SIG-M5 (cell line): ENCODE measurements at places on chromosomes 6 and 20.

- no peak for DNase-seq
Measured at GRCh38 chr6:46221222-46221793, 50.5 kb upstream of the ENPP5 start.

- DNase-seq = no peak
Measured at GRCh38 chr6:113425977-113426660, 431.0 kb upstream of the MARCKS start.

DNA sequence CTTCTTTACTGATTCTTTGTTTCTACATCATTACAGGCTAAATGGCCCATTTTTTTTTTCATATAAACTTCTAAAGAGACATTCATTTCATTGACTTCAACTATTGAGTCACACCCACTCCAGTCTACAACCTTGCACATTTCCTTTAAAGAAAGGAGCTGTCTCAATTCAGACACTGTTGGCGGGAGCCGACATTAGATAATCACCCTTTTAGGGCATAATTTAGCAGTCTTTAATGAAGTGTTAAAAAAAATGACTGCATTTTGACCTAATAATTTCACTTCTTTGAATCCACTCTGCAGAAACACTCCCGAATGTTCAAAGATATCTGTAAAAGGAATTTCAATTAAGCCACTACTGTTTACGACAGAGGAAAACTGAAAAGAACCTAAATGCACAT lies 1.5 kb downstream of the EPM2A start:
- DNase-seq = no peak

DNA sequence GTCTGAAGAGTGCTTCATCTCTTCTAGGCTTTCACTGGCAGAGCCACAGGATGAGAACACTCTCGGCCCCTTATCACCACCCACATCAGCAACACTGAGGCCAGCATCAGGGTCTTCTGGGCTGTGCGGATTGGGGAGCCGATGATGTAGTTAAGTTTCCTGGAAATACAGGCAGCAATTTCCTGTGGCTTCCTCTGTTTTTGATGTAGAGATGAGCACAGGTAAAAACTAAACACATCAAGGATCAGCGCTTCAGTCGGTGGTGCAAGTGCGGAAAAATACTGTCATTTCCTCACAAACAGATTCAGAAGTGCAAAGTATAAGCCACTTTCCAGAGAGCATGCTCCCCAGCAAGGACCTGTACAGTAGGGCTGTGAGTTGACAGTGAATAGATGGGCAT lies 62.6 kb downstream of the BACH2 start:
- no peak for DNase-seq

DNA sequence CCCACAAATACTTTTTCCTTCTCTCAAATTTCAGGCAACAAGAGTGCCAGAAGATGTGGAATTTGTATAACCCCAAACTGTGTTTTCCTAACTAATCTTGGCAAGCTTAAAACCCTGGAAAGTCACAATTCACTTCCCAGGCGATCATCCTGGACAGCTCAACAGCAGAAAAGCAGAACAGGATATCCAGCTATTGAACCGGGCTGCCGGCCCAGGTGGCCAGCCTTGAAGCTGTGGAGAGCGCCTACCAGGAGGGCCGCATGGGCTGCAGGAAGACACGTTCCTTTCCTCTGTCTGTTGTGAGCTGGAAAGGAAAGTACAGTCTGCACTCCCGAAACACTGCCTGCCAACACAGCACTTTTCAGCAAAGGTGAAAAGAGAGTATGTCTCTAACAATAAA lies 719.7 kb upstream of the MARCKS start:
- no peak for DNase-seq

GRCh38 chr6:14349507-14349906 lies 231.9 kb downstream of the CD83 start:
- DNase-seq = no peak

- DNase-seq = no peak
Measured at GRCh38 chr6:36728289-36729160, 30.9 kb downstream of the RAB44 start.

DNA sequence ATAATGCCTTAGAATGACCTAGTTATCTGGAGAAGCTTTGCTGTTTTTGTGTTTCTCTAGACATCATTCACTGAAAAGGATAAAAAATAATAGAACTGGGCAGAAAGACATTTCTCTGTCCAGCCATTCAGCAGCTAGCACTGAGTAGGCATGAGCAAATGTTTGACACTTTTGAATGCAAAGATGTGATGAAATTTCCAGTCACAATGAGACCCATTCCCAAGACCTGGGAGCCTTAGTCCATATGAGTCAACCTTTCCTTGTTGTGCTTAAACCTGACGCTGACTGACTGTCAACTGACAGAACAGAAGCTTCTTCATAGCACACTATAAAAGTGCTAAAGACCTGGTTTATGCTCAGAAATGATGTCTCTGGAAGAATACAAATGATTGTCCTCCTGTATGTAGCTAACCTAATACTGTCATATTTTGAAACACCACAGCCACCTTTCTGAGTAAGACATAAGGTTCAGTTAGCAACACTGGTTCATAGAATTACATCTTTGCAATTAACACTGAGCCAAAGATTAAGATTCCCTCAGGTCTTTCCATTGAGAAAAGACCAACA lies 17.1 kb downstream of the RALGAPA2 start:
- no peak for DNase-seq

GRCh38 chr20:45392733-45393132 lies 14.6 kb upstream of the TP53TG5 start:
- DNase-seq = no peak

DNA sequence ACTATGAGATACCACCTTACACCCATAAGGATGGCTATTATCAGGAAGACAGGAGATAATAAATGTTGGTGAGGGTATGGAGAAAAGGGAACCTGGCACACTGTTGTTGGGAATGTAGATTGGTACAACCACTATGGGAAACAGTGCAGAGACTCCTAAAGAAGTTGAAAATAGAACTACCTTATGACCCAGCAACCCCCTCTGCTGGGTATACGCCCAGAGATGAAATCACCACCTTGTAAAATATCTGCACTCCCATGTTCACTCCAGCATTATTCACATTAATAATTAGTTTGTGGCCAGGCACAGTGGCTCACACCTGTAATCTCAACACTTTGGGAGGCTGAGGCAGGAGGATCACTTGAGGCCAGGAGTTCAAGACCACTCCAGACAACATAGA lies 26.8 kb downstream of the ZBTB9 start:
- DNase-seq = no peak
